ENCODE measurements at places on chromosomes 5 and 9.

- DNase-seq, result no peak
Observed at GRCh38 chr5:137372016-137372772, 126.9 kb downstream of the SPOCK1 start.

GRCh38 chr9:94824913-94825610, 98.6 kb downstream of the AOPEP start:
- DNase-seq, result no peak

GRCh38 chr5:166211640-166212039, 2079.8 kb upstream of the WWC1 start:
- DNase-seq, result no peak

- no peak for DNase-seq
Observed at GRCh38 chr9:136597141-136597885, 51.5 kb upstream of the NOTCH1 start.

DNA sequence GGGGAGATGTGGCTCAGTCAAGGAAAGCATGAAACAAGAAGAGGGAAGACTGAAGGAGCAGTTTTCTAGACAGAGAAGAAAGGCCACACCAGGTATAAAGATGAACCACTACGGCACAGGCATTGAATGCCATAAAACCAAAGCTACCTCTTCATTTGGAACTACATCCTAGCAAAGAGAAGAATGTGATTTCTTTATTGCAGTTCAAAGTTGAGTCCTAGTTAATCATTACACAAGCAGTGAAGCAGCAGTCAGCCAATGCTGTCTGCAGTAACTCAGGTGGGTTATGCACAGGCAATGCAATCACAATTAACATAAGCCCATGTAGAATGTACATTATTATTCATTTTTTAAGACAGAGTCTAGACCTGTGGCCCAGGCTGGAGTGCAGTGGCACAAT, 21.7 kb upstream of the PCAT7 start:
- no peak for DNase-seq

DNA sequence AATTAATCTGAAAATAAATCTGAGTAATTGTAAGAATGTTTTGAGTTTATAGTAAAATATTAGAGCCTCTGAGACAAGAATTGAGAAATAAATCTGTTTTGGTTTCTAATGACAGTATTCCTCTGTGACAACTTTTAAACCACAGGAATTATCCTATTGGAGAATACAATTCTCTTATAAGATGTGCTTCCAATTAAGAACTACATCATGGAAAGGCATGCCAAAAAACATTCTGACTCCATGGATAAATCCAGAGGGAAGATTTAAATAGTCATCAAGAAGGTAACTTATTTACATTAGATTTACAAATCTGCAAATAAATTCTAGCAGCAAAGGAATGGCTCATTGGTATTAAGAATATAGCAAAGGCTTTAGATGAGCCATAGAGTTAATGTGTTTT, 178.3 kb upstream of the ACOT12 start:
- DNase-seq, result no peak

GRCh38 chr5:122727112-122727541, 47.8 kb upstream of the SNX2 start:
- no peak for DNase-seq

DNA sequence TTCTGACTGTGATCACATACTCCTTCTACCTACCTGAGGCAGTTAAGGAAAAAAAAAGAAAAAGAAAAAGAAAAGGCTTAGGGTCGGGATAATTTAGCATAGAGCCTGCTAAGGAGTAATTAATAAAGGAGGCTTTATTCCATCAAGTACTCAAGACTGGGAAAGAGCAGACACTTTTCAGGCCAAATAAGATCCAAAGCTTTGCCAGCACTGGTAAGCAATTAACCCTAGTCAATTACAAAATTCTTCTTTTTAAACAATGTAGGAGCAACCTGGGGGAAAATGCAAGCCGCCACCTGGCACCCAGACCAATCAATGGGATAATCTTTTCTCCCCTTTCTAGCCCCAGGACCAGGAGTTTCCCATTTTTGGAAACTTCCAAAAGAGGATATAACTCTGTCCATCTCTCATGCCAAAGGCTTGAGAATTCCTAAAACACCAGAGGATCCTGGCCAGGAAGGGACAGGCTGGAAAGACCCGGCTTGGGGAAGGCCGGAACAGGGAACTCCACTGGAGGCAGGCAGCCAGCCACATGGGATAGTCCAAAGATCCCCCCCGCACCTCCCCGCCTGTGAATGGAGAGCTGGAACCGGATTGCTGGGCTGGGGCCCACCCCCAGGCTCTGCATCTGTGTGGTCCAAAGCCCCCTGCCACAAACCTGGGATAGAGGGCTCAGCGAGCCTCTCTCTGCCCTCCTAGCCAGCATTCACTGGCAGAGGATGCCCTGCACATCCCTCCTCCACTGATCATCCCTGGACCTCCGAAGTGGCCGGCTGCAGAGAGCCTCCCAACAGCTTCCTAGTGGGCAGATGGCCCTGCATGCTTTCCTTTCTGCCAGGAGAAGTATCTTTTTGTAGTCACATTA, 117.8 kb downstream of the ZNF354C start:
- no peak for DNase-seq

GRCh38 chr5:9042241-9042640, 503.6 kb downstream of the SEMA5A start:
- DNase-seq, result no peak

GRCh38 chr5:113278976-113279375, 155.8 kb downstream of the TSSK1B start:
- no peak for DNase-seq

DNA sequence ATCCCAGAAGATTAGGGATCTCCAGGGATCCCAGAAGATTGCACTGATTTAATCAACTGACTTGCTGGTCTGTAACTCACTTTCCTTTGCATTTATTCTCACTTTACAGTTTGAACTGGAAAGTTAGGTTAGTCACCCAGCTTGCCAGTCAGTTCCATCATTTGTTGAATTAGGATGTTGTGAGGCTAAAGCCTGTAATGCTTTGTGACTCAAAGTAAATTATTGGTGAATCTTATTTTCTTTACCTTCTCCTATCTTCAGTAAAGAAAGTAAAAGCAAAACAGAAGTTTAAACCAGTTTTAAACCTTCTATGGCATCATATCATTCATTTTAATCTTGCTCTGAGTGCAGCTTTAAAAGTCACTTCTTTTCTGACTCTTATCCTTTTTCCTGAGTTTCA, 85.8 kb downstream of the SLC44A1 start:
- no peak for DNase-seq

GRCh38 chr5:31392061-31392460, 139.8 kb downstream of the DROSHA start:
- no peak for DNase-seq

- peak; percentile 69 for DNase-seq
Observed at GRCh38 chr9:5629312-5630080, 589 bp downstream of the RIC1 start.

DNA sequence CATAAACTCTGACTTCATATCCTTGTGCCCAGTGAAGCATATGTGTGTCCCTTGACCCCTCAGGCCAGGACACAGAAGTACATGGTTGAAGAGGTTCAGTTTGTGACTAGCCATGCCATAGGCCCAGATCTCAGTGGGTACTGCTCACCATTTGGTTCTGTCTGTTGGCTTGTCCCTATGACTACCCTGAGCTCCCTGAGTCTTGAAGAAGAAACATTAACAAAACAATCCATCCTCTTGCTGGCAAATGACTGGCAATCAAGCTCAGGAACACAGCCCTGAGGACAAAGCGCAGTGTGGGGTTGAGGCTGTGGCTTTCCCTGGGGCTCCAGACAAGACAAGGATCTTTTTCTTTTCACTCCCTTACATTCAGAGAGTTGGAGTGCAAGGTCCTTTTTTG, 46.3 kb downstream of the TNFAIP8 start:
- no peak for DNase-seq

Measured in NCI-H146 (cell line).